ENCODE measurements at places on chromosomes 4 and X.

GRCh38 chrX:34578237-34578636 lies 78.8 kb downstream of the TMEM47 start:
- DNase-seq, result no peak

GRCh38 chrX:130012683-130013082 lies 30.2 kb downstream of the BCORL1 start:
- no peak for DNase-seq

- no peak for DNase-seq
Observed at GRCh38 chr4:968621-969394, 4.6 kb downstream of the DGKQ start.

GRCh38 chr4:106868381-106869035 lies 167.6 kb downstream of the DKK2 start:
- DNase-seq, result no peak

DNA sequence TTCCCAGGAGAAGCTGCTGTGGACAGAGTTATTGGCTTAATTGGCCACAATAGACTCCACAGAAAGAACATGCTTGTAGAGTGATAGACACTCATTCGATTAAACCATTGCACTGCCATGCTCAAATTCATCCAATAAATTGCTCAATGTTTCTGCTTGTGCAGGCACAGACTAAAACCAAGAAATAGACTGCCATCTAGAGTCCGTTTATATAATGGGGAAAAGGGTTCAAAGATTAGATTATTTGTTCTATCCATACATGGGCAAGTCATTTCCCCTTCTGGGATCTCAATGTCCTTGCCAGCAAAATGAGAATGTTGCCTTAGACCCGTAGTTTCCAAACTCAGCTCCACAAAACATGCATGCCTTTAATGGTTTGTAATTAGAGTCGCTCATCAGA lies 8.7 kb downstream of the SMIM10 start:
- peak; percentile 1 for DNase-seq

GRCh38 chr4:184400375-184400870 lies 73.9 kb downstream of the IRF2 start:
- no peak for DNase-seq

DNA sequence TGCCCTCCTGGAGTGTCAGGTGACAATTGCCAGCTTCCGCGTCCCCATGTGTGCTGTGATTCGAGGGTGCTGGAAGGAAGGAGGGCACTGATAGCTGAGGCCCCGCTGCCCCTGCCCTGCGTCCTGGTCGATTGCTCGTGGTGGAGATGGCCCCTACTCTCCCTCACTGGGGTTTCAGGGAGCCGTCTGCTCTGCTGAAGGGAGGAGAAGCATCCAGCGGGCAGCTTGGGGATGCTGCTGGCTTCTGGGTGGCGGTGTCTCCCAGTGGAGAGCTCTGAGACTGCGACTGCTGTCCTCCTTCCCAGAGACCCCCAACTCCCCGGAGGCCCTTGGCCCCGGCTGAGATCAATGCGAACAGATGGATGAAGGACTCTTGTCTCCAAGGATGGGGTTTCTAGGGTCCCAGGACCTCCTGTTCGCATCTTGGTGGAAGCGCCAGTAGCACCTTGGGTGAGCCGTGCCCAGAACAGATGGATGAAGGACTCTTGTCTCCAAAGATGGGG lies 98.6 kb downstream of the PSAPL1 start:
- DNase-seq, result no peak

- no peak for DNase-seq
Observed at GRCh38 chr4:170721812-170722373, 632.1 kb upstream of the AADAT start.

DNA sequence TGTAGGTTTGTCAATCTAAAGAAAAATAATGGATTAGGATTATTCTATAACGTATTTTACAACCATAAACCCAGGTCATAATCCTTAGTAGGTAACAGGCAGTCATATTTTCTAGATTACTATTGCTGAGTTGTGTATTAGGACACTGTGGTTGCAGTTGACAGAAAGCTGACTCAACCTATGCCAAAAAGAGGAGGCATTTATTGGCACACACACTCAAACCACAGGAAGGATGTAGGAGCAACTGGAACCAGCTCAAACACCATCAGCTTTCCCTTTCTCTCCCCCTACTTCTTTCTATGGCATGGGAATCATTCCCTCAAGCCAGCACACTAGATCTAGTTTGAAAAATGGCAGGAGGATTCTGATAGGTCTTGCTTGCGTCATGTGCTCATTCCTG lies 136.4 kb upstream of the FAM9C start:
- no peak for DNase-seq

- no peak for DNase-seq
Observed at GRCh38 chr4:74294681-74295080, 13.6 kb upstream of the EPGN start.

All from KG1 (cell line).